ENCODE measurements at places on chromosomes 12 and 14. TPM values are rescaled to one million over a fixed set of nuclear protein-coding genes. Genes with fewer than 3 reads are reported as not detected.

CATSPERB gene
- total RNA-seq = 1.4 TPM

ACOT6 gene
- not detected for total RNA-seq

GALNT9 gene
- total RNA-seq = not detected

MSI1 gene
- total RNA-seq = not detected

MYO1A gene
- 0.14 TPM for total RNA-seq

FAR2 gene
- 0.64 TPM for total RNA-seq

KCNH3 gene
- not detected for total RNA-seq

ZBTB1 gene
- total RNA-seq = 40.7 TPM

COL2A1 gene
- 0.07 TPM for total RNA-seq

C14orf132 gene
- total RNA-seq = 1.4 TPM

LRRIQ1 gene
- 1.4 TPM for total RNA-seq

TPPP2 gene
- total RNA-seq = not detected

WNT1 gene
- not detected for total RNA-seq

HNF1A gene
- total RNA-seq = not detected

SIX1 gene
- 11.2 TPM for total RNA-seq

EML5 gene
- 0.78 TPM for total RNA-seq

WSB2 gene
- 120 TPM for total RNA-seq

CCDC184 gene
- total RNA-seq = not detected

TMEM52B gene
- total RNA-seq = not detected

CCDC38 gene
- total RNA-seq = not detected

NTN4 gene
- total RNA-seq = 73.8 TPM

CCDC197 gene
- total RNA-seq = not detected

ACSM4 gene
- total RNA-seq = not detected

CIT gene
- total RNA-seq = 0.34 TPM

KCNK13 gene
- total RNA-seq = not detected

MMP17 gene
- 9.9 TPM for total RNA-seq

GPRC5D gene
- total RNA-seq = not detected

TSPAN31 gene
- 93.6 TPM for total RNA-seq
